ENCODE measurements at places on chromosomes 7 and 10. TPM values are rescaled to one million over a fixed set of nuclear protein-coding genes. Genes with fewer than 3 reads are reported as not detected.

Gene CALN1
- total RNA-seq = not detected

Gene ASZ1
- total RNA-seq = not detected

Gene INMT
- not detected for total RNA-seq

Gene C10orf67
- total RNA-seq = not detected

Gene PEX1
- 22.4 TPM for total RNA-seq

Gene JAZF1
- not detected for total RNA-seq

Gene USP6NL
- total RNA-seq = 22.9 TPM

Gene GOT1
- total RNA-seq = 138 TPM

Gene IDI2
- total RNA-seq = not detected

Gene IFIT1B
- not detected for total RNA-seq

Gene CDC14C
- total RNA-seq = not detected

Gene LIPN
- not detected for total RNA-seq

Gene BICC1
- total RNA-seq = 0.18 TPM

Gene NPFFR1
- total RNA-seq = not detected

Gene COL1A2
- not detected for total RNA-seq

Gene CCL24
- not detected for total RNA-seq

Gene SSC4D
- 63.8 TPM for total RNA-seq

Gene NUDT13
- total RNA-seq = 4.2 TPM
